MV-4-11 (cell line): ENCODE measurements at places on chromosomes 1 and 21.

- DNase-seq: no peak
These were observed 139.3 kb downstream of the PGBD5 start for GRCh38 chr1:230286890-230287269.

GRCh38 chr1:48695161-48695560 is 81.5 kb downstream of the BEND5 start:
- DNase-seq: no peak

- no peak for DNase-seq
These were observed 5.2 kb downstream of the NTRK1 start for GRCh38 chr1:156865865-156866248.

DNA sequence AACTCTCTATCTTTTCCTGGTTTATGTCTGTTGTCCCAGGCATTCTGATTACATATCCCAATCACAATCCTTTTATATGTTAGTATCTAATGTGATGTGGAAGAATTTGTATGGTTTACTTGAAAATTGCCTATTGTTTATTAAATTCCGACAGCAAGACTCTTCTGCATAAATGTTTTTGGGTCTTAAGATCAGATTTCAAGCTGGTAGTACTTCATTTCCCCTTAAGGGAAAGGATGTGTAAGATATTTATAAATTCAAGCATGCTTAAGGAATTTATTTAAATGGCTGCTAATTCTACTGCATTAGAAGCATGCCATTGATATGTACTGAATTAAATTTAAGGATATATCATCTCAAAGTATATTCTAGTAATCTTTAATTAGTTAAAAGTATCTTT is 20.4 kb upstream of the GPR88 start:
- DNase-seq: no peak

GRCh38 chr1:239367196-239367810 is 19.1 kb upstream of the CHRM3 start:
- peak; percentile 65 for DNase-seq

- no peak for DNase-seq
These were observed 179.9 kb downstream of the VPS13D start for GRCh38 chr1:12409681-12410080.

DNA sequence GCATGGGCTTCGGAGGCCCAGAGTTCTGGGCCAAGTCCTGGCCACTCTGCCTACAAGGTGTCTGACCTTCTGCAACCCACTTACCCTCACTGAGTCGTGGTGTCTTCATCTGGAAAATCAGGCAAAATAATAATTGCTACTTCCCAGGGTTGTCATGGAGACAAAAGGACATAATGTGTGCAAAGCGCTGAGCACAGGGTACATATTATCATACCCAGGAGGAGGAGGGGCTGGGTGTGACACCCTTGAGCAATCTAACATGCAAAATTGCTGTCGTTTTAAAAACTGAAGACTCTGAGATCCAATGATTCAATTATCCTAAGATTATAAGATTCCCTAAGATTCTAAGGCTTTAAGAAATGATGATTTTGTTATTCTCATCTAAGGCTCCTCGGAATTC is 459.5 kb downstream of the PTPRU start:
- no peak for DNase-seq

DNA sequence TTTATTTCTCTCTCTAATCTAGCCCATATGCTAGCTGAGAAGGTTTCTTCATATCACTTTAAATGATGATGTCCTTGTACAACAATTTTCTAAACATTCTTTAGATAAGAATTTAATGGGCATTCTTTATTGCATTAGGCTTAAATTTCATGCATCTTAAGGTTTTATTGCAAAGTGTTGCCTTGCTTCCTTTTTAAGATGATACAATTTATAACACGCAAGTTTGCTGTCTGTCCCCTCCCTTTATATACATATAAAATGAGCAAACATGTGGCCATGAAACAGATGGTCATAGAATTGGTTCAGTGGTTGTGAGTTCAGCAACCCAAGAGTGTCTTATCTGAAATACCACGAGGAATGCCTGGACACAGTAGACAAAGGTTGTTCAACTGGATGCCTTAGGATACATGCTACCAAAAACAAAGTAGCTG is 12.1 kb downstream of the NBPF3 start:
- DNase-seq: no peak

- peak; percentile 81 for DNase-seq
These were observed 393.2 kb downstream of the COL11A1 start for GRCh38 chr1:102715150-102715549.

DNA sequence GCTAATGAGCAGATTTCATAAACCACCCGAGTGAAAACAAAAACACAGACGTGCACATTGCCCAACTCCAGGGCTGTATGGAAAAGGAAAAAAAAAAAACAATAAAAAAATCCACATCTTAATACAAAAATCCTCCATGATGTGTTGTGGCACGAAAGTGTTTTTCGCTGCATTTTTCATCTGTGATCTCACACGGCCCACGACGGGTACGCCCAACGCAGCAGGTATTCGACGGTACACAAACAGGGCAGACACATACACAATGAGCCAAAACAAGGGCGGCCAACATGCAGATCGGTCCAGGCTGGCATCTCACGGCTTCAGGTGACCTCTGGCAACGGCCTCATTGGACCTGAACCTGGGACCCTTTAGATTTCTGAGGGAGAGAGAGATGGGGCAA is 31.1 kb downstream of the CASZ1 start:
- no peak for DNase-seq

GRCh38 chr21:17513214-17514123 is 626 bp downstream of the CXADR start:
- no peak for DNase-seq

DNA sequence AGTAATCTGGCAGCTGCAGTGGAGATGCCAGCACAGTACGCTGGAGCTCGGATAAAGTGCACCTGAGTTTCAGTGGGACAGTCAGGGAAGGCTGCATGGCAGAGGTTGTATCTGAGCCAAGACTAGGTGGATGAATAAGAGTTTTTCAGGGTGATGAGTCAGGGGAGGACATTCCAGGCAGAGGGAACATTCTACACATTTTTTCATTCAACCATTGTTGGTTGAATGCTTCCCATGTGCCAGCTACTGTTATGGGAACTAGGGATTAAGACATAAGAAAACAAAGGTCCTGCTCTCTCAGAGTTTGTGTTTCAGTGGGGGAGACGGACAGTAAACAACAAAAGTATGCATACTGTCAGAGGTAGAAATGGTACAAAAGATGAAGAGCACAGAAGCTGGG is 5.2 kb downstream of the LEPR start:
- DNase-seq: no peak

DNA sequence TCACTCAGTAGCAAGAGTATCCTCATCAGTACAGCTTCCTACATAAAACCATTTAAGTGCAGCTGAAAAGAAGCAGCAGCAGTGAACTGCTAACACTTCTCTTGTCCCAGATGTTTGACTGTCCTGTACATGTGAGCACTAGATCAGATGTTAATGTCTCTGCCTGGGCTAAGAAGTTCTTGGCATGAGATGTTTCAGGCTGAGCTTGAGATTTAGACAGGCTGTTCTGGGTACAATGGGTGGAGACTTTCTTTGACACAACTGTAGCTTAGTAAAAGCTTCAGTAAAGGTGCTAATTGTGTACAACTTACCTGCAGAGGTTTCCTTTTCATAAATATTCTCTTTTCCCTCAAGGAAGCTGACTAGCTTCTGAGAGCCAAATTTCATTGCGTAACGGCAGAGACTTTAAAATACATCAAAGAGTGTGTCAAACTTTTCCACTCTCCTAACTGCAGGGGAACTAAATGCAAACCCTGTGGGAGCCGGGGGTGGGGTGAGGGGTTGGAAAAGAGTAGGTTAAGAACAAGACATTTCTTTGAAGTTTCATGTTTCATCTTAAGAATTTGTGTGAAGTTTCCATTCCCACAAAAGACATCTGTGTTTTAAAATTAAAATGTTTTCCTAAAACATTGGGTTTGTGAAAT is 82.1 kb upstream of the CCDC190 start:
- no peak for DNase-seq

GRCh38 chr1:59057211-59057694 is 239.6 kb upstream of the FGGY start:
- peak; percentile 57 for DNase-seq

DNA sequence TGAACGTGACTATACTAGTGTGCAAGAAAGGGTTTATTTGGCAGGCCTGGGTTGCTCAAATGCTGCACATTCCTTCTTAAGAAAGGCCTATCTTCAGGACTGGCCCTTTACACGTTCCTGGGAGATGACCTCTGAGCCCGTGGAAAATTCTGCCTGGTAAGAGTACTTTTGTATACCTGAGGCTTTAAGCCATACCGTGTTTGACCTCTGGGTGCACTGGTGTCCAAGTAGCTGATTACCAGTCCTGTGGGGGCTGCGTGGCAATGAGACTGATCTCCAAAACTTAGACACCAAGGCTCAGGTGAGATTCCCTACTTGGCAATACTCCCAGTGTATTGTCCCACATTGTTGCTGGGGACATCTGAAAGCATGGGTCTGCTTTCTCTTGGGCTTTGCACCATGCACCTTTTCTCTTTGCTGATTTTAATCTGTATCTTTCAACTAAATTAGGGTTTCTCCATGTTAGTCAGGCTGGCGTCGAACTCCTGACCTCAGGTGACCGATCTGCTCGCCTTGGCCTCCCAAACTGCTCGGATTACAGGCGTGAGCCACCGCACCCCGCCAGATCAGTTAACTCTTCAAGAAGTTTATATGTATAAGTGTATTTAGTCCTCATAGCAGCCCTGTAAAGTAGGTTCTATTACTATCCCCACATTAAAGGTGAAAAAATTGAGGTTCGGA is 44.5 kb downstream of the TRIM33 start:
- DNase-seq: no peak

DNA sequence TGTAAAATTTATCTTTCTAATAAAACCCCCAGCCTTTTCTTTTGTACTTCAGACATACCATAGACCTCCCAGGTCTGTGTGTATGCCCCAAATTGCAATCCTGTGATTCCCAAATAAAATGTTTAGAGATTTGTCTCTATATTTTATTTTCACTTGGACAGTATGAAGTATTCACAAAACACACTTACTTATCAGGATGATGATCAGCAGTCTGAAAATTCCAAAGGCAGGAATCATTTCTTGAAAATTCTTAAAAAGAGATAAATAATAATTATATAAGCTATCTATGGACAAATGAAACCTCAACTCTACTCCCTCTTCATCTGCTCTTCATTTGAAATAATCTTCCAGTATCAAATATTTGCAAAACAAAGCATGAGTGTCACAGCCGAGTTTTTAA is 11.6 kb upstream of the GJA9 start:
- no peak for DNase-seq

GRCh38 chr1:59986516-59987310 is 60.1 kb upstream of the CYP2J2 start:
- no peak for DNase-seq

DNA sequence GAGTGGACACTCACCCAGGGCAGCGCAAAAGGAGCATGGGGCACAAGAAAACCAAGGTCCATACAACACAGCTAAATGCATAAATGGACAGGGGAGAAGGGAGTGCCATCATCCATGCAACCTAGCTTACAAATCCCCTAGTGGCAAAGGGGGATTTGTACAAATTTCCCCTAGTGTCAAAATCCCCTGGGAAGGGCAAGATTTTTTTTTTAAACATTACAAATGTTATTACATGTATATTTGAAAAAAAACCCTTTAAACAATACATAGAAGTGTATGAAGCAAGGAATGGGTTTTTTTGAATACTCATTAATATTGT is 89.6 kb upstream of the IVNS1ABP start:
- no peak for DNase-seq

DNA sequence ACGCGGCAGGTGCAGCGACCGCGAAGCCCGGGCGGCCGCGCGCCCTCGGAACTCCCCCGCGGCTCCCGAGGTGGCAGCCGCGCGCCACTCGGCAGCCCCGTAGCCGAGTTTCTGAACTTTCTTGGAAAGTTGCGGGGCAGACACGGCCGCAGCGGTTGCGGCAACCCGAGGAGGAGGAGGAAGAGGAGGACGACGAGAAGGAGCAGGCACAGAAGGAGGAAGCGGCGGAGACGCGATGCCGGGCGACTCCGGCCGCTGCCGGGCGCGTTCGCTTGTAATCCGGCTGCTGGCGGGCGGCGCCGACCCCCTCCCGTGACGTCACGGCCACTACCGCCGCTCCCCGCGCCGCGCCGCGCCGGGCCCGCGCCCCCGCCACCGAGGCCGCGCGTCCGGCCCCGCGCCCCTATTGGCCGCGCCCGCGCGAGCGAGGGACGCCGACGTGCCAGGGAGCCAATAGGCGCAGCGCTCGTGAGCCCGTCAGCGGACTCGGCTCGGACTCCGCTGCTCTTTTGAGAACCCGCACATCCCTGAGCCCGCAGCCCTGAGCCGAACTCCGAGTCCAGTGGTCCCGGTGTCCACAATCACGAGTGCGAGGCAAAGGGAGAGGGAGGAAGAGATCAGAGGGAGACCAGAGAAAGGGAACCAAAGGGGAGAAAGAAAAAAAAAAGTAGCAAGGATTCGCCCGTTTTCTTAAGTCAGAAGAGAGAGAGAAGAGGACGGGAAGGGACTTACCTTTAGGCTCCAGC is 736 bp upstream of the BARHL2 start:
- no peak for DNase-seq

DNA sequence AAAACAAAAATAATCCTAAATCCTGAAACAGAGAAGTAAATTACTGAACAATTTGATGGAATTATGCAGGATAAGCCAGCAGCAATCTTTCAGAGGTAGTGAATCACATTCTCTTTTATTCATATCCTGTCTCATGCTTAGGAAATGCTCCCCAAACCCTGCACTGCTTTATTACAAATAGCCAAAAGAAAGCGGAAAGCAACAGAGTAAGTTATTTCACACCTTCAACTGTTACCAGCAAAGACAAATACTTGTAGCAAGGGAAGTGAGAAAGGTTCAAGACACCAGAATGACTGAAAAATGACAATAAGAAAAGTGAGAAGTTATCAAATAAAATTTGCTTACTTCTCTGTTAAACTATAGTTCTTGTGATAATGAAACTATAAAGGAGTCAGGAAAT is 6.2 kb downstream of the ZRANB2 start:
- DNase-seq: no peak

DNA sequence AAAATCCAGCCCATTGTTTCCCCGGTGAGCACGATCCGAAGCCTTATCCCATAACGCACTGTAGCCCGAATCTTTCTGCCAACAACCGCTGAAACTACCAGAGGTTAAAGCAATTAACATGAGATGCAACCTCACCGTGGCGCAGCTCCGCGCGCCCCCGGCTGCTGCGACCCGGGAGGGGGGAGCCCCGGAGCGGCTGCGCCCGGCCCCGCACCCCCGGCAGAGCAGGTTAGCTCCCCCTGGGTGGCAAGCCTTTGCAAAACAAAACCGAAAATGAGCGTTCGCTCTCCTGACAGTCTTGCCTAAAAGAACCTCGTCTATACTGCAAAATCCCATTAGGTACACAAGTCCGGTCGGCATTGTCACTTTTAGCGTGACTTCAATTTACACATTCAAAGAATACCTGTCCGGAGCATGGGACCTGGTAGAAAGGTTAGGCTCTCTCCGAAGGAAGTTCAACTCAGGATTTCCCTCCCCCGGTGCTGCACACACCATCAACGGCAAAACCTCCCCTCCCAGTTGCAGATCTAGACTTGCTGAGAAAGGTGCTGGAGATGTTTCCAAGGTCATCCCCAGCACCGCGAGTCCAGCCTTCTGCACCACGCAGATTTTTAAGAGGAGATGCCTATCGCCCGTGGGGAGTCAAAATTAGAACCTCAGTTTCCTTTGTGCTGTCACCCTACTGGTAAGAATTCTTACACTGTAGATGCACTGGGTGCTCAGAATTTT is 107.5 kb downstream of the ZNF281 start:
- DNase-seq: no peak

- DNase-seq: peak; percentile 32
These were observed 884 bp downstream of the H3-3A start for GRCh38 chr1:226063224-226063976.
